Chondrocyte (in vitro differentiated cells): ENCODE measurements at places on chromosomes 13 and 19. TPM values are rescaled to one million over a fixed set of nuclear protein-coding genes. Genes with fewer than 3 reads are reported as not detected.

PSG1 gene
- 0.29 TPM in 1 of 3 replicates, not detected in the others for total RNA-seq

SLITRK5 gene
- 0.02 to 0.29 TPM (median 0.03 TPM) in 3 replicates for total RNA-seq

GRCh38 chr19:8215783-8216182 lies 6.6 kb downstream of the CERS4 start:
- H3K36me3 ChIP-seq, result peaks cover 1% of the 10 kb centered on the region
- DNase-seq, result no peak
- no peak overlapping the region for H3K27ac ChIP-seq
- H3K27me3 ChIP-seq, result no peaks in the 10 kb centered on the region
- H3K4me1 ChIP-seq, result no peaks in the 10 kb centered on the region

- no peak for DNase-seq
- H3K27ac ChIP-seq, result peak within 1 kb of the TSS; percentile 86
- H3K36me3 ChIP-seq, result no peaks in the 10 kb centered on the region
- no peaks in the 10 kb centered on the region for H3K27me3 ChIP-seq
- H3K4me1 ChIP-seq, result peaks cover 42% of the 10 kb centered on the region
These were observed at the start of gene FKRP for GRCh38 chr19:46745521-46746280. TSS of gene FKRP (plus strand) at chr19:46746057. CDS start at chr19:46755451, 9,394 bp downstream.

DNA sequence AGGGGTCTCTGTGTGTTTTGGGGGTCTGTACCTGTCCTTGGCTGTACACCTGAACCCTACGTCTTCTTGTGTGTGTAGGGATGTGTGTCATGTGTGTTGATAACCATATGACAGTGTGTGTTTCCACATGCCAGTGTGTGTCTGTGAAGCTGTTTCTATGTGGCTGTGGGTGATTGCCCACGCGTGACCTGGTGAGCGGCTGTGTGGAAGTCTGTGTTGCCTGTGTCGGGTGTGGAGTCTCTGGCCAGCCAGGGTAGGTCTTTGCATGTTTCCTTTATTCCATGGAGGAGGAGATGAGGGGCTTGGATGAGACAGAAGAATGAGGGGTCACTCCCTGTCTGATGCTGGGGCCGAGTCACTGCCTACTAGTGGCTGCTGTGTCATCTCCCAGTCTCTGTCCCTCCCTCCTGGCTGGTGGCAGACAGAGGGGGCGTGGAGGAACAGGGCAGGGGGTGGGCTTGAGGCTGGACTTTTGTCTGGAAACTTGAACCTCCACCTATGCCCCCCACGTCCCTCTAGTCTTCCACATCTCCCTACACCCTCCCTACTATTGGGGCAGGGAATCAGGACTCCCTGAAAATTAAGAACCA lies 2.8 kb upstream of the FOSB start:
- DNase-seq, result no peak
- H3K4me3 ChIP-seq, result no peak overlapping the region
- no peaks in the 10 kb centered on the region for H3K36me3 ChIP-seq
- peaks cover 18% of the 10 kb centered on the region for H3K4me1 ChIP-seq
- H3K27me3 ChIP-seq, result no peaks in the 10 kb centered on the region

GRCh38 chr13:38952827-38953226 lies 37.8 kb downstream of the STOML3 start:
- no peak for DNase-seq
- H3K4me3 ChIP-seq, result no peak overlapping the region
- H3K27ac ChIP-seq, result no peak overlapping the region
- H3K4me1 ChIP-seq, result no peaks in the 10 kb centered on the region
- H3K27me3 ChIP-seq, result peaks cover 3% of the 10 kb centered on the region
- no peaks in the 10 kb centered on the region for H3K36me3 ChIP-seq

GRCh38 chr13:23856008-23856750 lies 33.0 kb downstream of the MIPEP start:
- peaks cover 14% of the 10 kb centered on the region for H3K36me3 ChIP-seq
- DNase-seq, result no peak
- no peak overlapping the region for H3K27ac ChIP-seq
- H3K4me1 ChIP-seq, result no peaks in the 10 kb centered on the region
- H3K27me3 ChIP-seq, result no peaks in the 10 kb centered on the region
- H3K4me3 ChIP-seq, result no peak overlapping the region

DNA sequence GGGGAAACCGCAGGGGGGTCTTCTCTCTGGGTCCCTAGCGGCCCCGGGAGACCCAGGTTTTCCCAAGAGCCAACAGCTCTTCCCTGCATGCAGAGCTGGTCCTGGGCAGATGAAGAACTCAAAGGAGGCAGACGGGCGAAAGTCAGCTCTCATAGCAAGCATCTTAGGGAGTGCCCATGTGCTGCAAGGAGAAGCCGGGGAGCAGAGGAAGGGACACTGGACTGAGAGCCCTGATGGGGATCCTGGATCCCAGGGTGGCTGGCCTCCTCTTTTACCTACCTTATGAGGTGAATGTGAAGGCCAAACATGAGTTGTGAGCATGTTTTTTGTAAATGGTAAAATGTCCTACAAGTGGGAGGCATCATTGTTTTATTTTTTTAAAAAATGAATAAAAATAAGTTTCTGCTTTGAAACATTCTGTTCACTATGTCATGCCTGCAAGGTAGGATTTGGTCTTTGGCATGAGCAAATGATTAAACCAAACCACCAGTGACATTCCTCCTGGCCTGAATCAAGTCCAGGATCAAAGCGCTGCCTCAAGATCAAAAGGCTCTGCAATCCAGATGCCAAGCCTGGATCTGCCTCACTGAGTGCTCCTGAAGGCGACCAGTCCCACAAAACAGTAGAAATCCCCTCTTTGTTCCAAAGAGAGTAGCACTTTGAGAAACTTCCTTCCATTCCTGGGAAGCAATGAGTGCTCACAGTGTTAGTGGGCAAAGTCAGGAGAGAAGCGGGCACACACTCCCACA lies 92.2 kb upstream of the SERP2 start:
- peaks cover 7% of the 10 kb centered on the region for H3K4me1 ChIP-seq
- H3K27me3 ChIP-seq, result no peaks in the 10 kb centered on the region
- no peak overlapping the region for H3K4me3 ChIP-seq
- DNase-seq, result no peak

DNA sequence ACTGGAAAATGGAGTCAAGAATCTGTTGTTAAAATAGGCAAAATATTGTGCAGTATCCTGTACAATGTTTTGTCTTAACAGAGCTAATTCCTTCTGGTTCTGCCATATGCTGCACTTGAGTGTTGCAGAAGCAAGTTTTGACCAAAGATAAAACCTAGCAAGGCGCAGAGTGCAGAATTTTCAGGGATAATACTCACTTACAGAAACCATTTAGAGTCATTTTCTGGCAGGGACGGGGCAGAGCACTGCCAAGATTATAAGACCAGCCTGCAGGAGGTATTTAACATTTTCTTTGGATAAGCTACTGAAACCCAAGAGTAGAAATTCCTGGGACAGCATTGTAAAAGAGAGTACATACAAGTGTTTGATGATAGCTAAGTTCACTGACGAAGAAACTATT lies 159.5 kb upstream of the EDNRB start:
- H3K36me3 ChIP-seq, result no peaks in the 10 kb centered on the region
- H3K27ac ChIP-seq, result no peak overlapping the region
- H3K4me3 ChIP-seq, result no peak overlapping the region
- no peaks in the 10 kb centered on the region for H3K4me1 ChIP-seq

DNA sequence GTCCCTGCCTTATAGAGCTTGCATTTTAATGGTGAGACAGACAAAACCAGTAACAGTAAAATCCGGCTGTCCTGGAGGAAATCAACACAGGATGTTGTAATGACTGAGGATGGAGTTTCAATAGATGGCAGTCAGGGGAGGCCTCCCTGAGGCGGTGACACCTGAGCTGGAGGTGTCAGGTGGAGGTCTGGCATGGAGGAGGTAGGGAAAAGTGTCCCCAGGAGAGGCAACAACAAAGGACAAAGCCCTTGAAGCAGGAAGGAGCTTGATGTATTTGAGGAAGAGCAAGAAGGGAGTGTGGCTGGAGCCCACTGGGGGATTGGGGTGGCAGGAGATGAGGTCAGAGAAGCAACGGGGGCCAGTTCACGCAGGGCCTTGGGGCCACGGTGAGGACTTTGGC lies 7.8 kb downstream of the GRIN2D start:
- peaks cover 25% of the 10 kb centered on the region for H3K4me1 ChIP-seq
- no peak overlapping the region for H3K27ac ChIP-seq
- H3K4me3 ChIP-seq, result no peak overlapping the region
- no peaks in the 10 kb centered on the region for H3K27me3 ChIP-seq
- no peak for DNase-seq

DNA sequence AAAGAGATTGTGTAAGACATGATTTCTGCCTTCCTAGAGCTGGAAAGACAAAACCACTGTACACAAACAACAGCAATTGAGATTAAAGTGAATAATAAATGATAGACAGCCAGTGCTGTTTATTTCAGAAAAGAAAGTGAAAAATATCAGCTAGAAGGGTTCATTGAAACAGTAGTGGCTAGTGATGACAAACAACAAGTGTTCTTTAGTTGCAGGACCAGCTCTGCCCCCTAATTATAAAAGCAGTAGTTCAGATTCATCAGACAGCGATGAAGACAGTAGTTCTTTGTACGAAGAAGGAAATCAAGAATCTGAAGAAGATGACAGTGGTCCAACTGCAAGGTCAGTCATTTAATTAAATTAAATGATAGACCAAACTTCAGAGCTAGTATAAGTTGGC lies 14.8 kb downstream of the GPALPP1 start:
- no peak overlapping the region for H3K4me3 ChIP-seq
- H3K27ac ChIP-seq, result no peak overlapping the region
- no peak for DNase-seq
- H3K4me1 ChIP-seq, result no peaks in the 10 kb centered on the region
- peaks cover 15% of the 10 kb centered on the region for H3K36me3 ChIP-seq

- H3K27me3 ChIP-seq, result no peaks in the 10 kb centered on the region
- no peak for DNase-seq
- peak overlapping the region; percentile 17 for H3K27ac ChIP-seq
- H3K4me1 ChIP-seq, result no peaks in the 10 kb centered on the region
- peaks cover 56% of the 10 kb centered on the region for H3K36me3 ChIP-seq
- H3K4me3 ChIP-seq, result no peak overlapping the region
These were observed 12.9 kb upstream of the USE1 start for GRCh38 chr19:17202249-17202648.

- no peak overlapping the region for H3K4me3 ChIP-seq
- H3K4me1 ChIP-seq, result peaks cover 32% of the 10 kb centered on the region
- DNase-seq, result peak; percentile 65
These were observed 21.2 kb downstream of the ELAVL1 start for GRCh38 chr19:7983995-7984837.

DNA sequence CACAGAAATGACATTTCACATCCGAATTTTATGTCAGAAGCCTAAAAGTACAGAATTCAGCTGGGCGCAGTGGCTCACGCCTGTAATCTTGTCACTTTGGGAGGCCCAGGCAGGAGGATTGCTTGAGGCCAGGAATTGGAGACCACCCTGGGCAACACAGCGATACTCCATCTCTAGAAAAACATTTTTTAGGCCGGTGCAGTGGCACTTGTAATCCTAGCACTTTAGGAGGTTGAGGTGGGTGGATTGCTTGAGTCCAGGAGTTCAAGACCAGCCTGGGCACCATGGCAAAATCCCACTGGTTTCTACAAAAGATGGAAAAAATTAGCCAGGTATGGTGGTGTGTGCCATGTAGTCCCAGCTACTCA lies 15.3 kb downstream of the NOP53 start:
- H3K27ac ChIP-seq, result no peak overlapping the region
- no peak overlapping the region for H3K4me3 ChIP-seq

- H3K4me1 ChIP-seq, result peaks cover 6% of the 10 kb centered on the region
- no peaks in the 10 kb centered on the region for H3K36me3 ChIP-seq
- H3K4me3 ChIP-seq, result no peak overlapping the region
- H3K27me3 ChIP-seq, result no peaks in the 10 kb centered on the region
These were observed 297.0 kb downstream of the FGF9 start for GRCh38 chr13:21967871-21968270.

DNA sequence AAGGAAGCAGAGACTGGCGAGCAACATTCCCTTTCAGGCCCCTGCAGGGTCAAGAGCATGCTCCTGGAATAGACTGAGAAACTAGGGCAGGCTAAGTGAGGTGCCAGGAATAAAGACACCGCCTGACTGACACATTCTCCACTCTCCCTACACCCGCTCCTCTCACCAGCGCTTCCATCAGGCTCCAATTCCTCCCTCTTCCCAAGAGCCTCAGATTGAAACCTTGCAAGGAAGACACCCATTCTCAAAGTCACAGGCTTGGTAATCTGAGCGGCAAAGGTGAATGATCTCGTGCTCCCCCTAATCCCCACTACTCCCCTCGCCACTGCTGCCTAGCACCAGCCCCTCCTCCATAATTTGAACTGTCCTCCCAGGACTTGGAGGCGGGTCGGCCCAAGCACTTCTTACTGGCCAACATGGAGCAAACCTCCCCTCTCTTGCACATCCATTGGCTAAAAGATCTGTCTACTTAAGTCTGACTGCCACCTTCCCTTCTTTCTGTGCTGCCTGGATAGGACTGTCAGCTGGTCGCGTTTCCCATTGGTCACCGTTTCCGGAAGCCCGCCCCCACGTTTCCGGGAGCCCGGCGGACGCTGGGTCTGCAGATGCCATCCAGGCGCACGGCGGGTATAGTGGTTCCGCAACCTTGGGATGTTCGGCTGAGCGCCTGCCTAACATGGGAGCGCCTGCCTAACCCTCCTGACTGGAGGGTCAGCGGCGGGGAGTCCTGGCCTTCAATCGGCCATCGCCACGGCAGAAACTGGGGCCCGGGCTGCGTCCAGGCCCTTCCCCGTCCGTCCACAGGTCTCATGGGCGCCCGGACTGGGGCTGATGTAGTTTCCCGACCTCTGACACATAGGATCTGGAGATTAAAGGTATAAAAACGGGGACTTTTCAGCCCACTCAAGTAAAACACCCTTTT lies 33.6 kb downstream of the ZNF383 start:
- DNase-seq, result no peak
- no peak overlapping the region for H3K4me3 ChIP-seq
- no peak overlapping the region for H3K27ac ChIP-seq

GRCh38 chr13:39760521-39760920 lies 105.1 kb downstream of the COG6 start:
- H3K27ac ChIP-seq, result no peak overlapping the region
- no peak overlapping the region for H3K4me3 ChIP-seq
- peaks cover 14% of the 10 kb centered on the region for H3K36me3 ChIP-seq
- H3K27me3 ChIP-seq, result no peaks in the 10 kb centered on the region
- peaks cover 7% of the 10 kb centered on the region for H3K4me1 ChIP-seq

- H3K4me3 ChIP-seq, result peak overlapping the region; percentile 17
- peak overlapping the region; percentile 3 for H3K27ac ChIP-seq
- H3K4me1 ChIP-seq, result peaks cover 21% of the 10 kb centered on the region
- H3K27me3 ChIP-seq, result no peaks in the 10 kb centered on the region
- DNase-seq, result no peak
These were observed 146.5 kb downstream of the PCCA start for GRCh38 chr13:100235311-100235901.

GRCh38 chr13:20894245-20894644 lies 8.3 kb downstream of the XPO4 start:
- H3K4me1 ChIP-seq, result no peaks in the 10 kb centered on the region
- no peak overlapping the region for H3K27ac ChIP-seq
- no peaks in the 10 kb centered on the region for H3K36me3 ChIP-seq
- no peaks in the 10 kb centered on the region for H3K27me3 ChIP-seq
- no peak for DNase-seq

DNA sequence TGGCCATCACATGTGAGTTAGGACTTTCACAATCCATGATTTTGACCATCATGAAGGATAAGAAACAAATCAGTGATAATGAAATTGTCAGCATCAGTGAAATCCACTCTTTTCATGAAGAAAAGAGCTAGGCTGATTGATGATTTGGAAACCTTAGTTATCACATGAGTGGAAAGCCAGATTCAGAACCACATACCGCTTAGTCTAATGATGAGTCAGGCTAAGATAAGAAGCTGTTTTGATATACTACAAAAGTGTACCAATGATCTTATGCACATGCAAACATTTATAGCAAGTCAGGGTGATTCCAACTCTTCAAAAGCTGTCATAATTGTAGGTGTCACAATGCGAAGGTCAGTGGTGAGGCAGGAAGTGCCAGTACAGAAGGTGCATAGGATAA lies 519.3 kb downstream of the GPC6 start:
- H3K27ac ChIP-seq, result no peak overlapping the region
- H3K4me3 ChIP-seq, result no peak overlapping the region
- H3K27me3 ChIP-seq, result no peaks in the 10 kb centered on the region

GRCh38 chr19:45202637-45203036 lies 24.1 kb downstream of the BLOC1S3 start:
- DNase-seq, result no peak
- H3K36me3 ChIP-seq, result peaks cover 3% of the 10 kb centered on the region
- H3K27ac ChIP-seq, result no peak overlapping the region
- no peak overlapping the region for H3K4me3 ChIP-seq
